Activated CD4-positive, CD25-positive, alpha-beta regulatory T cell treated with anti-CD3 and anti-CD28 coated beads, Interleukin-2, amount 50 U/mL, for 16 hours (primary cell): ENCODE measurements at places on chromosomes 16 and 17.

GRCh38 chr16:79212114-79212791 lies 388.3 kb downstream of the MAF start:
- no peak for DNase-seq

DNA sequence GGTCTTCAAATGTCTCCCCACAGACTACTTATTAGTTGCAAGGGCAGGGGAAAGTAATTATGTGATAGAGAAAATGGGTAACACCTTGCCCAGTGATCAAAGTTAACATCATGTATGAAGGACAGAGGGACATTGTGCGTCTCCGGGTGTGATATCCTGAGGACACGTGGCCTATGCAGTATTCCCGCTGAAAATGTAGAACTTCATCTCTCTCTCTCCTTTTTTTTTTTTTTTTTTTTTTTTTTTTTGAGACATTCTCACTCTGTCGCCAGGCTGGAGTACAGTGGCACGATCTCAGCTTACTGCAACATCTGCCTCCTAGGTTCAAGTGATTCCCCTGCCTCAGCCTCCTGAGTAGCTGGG lies 7.9 kb upstream of the CUEDC1 start:
- DNase-seq = no peak

DNA sequence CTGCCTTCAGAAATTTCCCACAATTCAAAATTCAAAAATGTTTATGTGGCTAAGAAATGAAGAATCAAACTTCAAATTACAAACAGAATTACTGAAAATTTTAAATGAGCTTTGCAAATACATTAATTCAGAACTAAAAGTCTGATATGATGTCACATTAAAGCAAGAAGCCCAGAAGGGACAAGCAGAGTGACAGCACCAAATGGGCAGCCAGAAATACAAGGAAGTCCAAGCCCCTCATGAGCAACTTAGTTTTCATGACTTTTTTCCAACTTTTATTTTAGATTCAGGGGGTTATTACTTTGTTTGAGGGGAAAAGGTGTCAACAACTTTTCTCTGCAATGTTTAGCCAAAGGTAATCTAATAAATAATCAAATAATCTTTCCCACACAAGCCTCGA lies 21.5 kb downstream of the UBE2G1 start:
- no peak for DNase-seq

DNA sequence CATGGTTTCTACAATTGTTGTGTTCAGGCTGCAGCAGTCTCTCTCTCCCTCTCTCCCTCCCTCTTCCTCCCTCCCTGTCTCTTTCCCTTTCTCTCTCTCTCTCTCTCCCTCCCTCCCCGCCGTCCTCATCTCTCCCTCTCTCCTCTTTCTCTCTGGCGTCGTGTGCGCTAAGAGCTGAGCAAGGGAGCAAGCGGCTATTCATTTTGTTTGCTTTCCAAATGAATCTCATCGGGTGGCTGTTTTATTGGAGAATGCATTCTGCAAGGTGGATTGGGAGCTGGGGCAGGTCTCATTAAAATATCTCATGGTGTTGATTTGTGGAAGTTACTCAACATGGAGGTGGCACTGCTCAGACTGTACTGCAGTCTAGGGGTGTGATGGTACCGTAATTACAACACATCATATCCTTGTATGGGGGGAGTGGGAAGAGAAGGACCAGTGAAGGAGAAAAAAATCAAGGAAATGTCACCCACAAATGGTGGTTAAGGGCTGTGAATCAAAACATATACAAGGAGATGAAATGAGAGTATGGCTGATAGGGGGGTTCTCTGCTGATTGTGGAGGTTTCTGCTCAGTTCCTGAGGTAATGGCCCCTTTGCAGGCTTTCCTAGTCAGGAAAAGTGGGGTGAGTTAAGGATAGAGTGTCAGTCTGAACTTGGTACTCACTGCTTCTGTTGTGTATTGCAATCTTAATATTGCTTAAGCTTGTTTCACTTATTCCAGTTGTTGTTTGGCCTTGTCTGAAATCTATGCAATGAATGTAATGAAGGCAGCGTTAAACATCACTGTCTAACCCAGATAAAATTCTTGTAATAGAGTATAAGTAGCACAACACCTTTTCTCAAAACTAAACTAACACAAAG lies 2.7 kb downstream of the MSL1 start:
- no peak for DNase-seq

DNA sequence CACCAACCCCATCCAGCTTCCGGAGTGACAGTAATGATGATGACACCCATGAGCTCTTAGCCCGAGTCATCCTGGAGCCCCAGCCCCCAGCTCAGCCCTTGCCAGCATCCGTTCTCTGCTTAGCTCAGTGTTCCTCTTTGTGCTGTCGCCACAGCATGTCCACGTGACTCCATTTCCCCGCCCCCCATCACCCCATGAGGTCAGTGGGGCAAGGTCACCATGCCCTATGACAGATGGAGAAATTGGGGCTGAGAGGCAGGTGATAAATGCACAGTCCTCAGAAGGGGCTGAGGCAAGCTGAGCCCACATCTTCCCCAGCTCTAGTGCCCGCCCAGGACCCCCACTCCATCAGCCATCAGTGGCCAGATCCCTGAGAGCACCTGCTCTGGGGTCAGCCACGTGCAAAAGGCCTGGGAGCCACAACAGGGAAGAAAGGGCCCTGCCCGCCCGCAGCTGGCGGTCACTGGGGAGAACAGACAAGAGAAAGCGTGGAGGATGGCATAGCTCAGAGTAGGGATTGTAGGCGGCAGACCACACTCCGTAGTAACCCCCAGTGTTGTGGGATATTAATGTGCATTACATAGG lies 17.1 kb downstream of the ITGB4 start:
- no peak for DNase-seq

GRCh38 chr16:11560701-11561453 lies 25.8 kb downstream of the LITAF start:
- DNase-seq = peak; percentile 31

DNA sequence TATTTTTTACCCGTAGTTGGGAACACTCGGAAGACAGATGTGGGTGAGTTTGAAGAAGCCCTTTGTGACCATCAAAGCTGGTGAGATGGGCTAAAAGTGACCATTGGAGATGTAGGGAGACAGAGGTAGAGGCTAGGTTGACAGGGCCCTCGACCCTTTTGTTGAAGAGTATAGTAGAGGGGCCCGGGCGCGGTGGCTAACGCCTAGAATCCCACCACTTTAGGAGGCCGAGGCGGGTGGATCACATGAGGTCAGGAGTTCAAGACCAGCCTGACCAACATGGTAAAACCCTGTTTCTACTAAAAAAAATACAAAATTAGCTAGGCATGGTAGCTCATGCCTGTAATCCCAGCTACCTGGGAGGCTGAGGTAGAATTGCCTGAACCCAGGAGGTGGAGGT lies 16.2 kb upstream of the NFATC3 start:
- no peak for DNase-seq

- no peak for DNase-seq
Measured at GRCh38 chr17:7480089-7480384, 606 bp upstream of the ZBTB4 start.

DNA sequence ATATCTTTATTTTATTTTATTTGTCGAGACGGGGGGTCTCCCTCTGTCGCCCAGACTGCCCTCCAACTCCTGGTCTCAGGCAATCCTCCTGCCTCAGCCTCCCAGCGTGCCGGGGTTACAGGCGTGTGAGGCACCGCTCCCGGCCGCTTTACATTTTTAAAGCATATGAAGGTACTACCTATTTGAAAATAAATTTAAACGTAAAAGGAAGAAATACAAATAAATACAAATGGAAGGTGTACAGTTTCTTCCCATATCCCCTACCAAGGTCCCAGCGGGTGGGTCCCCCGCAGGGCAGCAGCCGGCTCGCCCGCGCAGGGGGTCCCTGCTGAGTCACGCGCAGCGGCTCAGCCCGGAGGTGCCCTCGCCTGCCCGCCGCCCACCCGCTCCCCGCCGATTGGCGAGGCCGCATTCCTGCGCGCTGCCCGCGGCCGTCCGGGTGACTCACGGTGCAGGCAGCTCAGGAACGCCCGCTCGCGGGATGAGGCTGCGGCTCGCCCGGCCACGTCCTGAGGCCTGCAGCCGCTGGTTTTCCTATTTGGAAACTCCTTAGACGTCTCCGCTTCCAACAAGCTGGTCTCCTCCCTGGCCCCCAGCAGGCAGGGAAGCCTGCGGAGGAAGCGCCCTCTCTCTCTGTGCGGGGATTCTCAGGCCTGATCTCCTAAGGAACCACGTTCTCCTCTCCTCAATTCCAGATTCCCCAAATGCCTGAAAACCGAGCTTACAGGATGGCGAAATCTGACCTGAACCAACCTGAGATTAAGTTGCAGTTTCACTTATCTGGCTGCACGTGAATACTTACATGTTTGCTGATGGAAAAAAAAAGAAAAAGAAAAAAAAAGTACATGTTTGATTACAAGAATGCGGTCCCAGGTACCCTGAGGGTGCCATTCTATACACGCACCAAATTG lies 54.8 kb upstream of the MAP3K14 start:
- no peak for DNase-seq

GRCh38 chr16:58212824-58213655 lies 15.1 kb upstream of the CSNK2A2 start:
- DNase-seq = no peak

DNA sequence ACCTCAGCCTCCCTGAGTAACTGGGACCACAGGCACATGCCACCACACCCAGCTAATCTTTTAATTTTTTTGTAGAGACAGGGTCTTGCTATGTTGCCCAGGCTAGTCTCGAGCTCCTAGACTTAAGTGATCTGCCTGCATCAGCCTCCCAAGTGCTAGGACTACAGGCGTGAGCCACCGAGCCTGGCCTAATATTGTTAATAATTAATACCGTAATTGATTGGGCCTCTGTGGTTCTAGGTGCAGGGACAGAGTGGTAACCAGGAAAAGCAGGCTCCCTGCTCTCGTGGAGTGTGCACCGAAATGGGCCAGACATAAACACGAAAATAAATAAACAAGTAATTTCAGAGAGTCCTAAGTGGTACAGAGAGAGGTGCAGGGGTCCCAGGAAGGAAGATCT lies 241.0 kb downstream of the GSG1L start:
- no peak for DNase-seq

GRCh38 chr17:6589266-6589946 lies 33.1 kb upstream of the PITPNM3 start:
- no peak for DNase-seq

GRCh38 chr17:57782647-57783337 lies 37.7 kb upstream of the CCDC182 start:
- no peak for DNase-seq

GRCh38 chr17:60599220-60599619 lies 773 bp upstream of the PPM1D start:
- no peak for DNase-seq

- DNase-seq = no peak
Measured at GRCh38 chr16:66236301-66236700, 130.2 kb upstream of the CDH5 start.

- no peak for DNase-seq
Measured at GRCh38 chr16:88005181-88005581, 53.9 kb downstream of the BANP start.

- no peak for DNase-seq
Measured at GRCh38 chr17:72602517-72603419, 481.9 kb downstream of the SOX9 start.

- no peak for DNase-seq
Measured at GRCh38 chr16:86101137-86101896, 202.4 kb downstream of the IRF8 start.

DNA sequence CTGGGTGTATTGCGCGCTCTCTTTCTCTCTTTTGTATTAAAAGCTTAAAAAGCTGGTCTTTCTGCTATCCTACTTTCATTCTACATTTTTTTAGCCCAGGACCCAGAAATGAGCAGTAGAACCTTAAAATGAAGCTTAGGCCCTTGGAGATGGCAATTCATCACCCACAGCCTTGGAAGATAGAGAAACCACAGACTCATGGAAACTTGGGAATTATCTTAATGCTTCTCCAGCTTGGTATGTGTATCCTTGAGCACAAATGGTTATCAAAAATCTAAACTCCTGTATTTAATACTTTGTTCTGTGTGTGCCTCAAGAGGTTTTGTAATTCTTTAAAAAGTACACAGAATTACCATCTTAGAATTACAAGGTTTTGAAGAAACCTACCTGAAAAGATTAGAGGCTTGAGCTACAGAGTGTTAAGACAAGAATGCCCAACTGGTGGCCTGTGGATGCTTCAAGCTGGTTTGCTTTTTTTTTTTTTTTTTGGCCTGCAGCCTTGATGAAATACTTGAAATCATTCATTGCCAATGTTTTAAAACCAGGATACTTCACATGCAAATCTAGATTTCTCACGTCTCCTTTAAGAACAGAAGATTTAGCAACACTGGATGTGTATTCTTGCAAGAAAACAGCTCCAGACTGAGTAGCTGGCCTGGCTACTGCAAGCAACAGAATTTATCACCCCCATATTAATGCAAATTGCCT lies 105.0 kb downstream of the XYLT1 start:
- no peak for DNase-seq

DNA sequence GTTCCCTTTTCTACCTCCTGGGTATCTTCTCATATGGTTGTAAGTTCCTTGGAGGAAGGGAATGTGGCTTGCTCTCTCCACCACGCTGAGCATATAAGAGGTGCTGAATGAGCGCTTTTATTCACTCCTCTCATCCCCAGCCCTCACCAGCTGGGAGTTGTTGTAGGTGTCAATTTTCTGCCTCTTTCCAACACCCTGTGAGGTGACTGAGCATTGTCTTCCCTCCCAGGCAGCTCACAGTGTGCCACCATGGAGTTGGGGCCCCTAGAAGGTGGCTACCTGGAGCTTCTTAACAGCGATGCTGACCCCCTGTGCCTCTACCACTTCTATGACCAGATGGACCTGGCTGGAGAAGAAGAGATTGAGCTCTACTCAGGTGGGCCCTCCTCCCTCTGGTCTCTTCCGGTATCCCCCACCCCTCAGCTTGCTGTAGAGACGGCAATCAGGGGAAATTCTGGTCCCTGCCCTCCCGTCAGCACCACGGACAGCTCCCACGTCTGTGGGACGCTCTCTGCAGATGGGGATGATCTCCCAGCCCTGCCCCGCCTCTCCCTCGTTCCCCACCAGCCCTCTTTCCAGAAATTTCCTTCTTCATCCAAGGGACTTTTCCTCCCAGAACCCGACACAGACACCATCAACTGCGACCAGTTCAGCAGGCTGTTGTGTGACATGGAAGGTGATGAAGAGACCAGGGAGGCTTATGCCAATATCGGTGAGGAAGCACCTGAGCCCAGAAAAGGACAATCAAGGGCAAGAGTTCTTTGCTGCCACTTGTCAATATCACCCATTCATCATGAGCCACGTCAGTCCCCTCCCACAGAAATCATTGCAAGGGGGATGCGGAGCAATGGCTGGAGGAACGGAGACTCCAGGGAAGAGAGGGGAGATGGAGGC lies 18.3 kb downstream of the CIITA start:
- no peak for DNase-seq

GRCh38 chr16:70687102-70687511 lies 1.3 kb upstream of the MTSS2 start:
- no peak for DNase-seq

GRCh38 chr17:18261146-18261515 lies 669 bp downstream of the MIEF2 start:
- no peak for DNase-seq
